ENCODE measurements at places on chromosomes 3 and 15.
A peak's percentile ranks its signal among the peaks of the same experiment; 100 is the strongest.

- no peak for DNase-seq
Measured at GRCh38 chr3:70832089-70832833, 519.8 kb upstream of the MDFIC2 start.

DNA sequence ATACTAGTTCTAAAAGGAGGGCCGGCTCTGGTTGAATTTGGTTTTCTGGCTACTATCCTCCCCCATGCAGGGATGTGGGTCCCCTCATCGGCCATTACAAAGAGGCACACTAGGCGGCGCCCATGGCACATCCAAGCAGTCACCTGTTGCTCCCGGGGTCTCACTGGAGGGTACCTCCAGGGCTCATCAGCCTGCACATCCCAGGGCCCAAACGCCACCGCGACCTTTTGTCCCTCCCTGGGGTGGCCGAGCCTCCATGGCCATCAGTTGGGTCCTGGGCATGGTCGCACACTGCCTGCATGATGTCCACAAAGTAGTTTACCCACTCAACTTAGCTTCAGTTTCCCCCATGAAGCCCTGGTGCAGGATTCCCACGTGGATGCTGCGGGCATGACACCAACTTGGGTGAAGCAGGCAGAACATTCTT, 28.3 kb downstream of the IDH3A start:
- peak; percentile 52 for DNase-seq

GRCh38 chr3:128394033-128394432, 72.7 kb downstream of the DNAJB8 start:
- DNase-seq: no peak

DNA sequence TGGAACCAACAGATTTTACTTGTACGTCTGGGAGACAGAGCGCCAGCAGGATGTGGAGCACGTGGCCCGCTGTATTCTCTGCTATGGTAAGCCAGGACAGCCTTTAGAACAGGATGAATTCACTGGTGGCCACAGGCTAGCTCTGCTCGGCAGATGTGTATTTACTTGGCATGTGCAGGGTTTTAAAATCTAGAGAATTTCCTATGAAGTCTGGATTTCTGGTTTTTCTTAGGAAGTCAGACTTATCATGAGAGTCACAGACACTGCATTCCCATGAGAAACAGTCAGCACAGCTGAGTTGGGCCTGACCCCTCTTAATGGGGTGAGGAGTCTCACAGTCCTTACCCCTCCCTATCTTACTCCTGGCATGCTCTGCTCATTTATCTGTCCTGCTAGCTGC, 84.6 kb upstream of the COL6A5 start:
- DNase-seq: no peak

DNA sequence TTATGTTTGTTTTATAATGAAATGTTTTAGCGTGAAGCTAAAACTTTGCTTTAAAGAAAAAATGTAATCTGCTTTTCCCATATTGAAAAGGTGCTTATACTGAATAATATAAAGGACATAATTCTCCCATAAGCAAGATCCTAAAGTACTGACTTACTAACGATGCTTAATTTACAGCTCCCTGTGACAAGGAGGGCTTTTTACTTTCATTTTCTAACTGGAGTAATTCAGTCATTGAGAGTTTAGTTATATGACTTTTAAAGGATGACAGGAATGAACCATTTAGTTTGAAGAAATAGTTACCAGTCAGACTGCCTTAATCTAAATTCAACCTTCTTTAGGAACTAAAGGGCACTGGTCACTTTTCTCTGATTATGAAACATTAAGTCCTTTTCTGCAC, 19.3 kb upstream of the ZPLD1 start:
- DNase-seq: no peak

DNA sequence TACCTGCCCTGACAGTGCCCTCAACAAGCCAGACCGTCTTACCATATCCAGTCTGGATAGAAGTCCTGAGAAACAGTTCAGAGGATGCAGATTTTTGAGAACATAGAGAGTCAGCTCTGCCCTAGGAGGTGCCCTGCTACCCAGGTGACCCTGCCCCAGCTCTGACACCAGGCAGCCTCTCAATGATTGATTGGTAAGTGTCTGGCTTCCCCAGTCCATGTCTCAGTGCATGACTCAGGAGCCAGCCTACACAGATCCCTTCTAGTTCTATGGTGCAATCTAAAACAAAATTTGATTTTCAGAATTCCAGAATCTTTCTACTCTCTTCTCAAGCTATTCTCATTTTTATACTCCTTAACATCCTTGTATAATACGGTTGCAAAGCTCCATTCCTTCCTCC, 292.1 kb downstream of the VPS13C start:
- DNase-seq: no peak

DNA sequence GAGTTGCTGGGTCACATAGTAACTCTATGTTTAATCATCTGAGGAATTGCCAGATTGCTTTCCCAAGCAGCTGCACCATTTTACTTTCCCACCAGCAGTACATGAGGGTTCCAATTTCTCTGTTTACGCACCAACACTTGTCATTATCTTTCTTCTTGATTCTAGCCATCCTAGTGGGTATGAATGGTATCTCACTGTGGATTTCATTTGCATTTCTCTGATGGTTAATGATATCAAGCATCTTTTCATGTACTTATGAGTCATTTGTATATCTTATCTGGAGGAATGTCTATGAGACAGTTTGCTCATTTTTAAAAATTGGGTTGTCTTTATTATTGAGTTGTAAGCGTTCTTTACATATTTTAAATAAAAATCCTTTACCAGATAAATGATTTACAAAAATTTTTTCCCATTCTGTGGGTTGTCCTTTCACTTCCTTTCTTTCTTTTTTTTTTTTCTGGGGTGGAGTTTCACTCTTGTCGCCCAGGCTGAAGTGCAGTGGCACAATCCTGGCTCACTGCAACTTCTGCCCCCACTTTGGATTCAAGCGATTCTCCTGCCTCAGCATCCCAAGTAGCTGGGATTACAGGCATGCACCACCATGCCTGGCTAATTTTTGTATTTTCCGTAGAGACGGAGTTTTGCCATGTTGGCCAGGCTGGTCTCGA, 8.9 kb upstream of the SGO1 start:
- DNase-seq: no peak

DNA sequence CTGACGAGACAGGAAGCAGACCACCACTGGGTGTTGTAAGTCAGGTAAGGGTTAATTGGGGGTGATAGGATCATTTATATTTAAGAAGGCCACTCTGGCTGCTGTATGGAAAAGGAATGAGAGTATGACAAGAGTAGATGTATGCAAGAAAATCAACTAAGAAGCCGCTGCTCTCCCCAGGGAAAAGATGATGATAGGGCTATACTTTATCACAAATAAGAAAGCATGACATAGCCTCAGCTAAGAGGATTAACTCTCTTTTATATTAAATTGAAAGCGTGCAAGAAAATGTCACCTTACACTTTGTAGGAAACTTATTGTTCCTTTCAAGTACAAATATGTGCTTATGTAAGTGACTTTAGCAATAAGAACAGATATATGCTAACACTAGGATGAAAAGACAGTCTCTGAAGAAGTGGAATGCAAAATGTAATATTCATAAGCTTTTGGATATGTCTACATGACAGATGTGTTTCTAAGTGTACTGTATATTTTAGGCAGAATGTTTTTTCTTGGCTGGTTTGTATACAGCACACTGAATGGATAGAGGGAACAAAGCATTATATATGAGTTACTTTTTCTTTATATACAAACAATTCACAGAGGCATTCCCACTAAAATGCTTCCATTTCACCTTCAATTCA, 8.7 kb upstream of the NDUFB4 start:
- DNase-seq: no peak

DNA sequence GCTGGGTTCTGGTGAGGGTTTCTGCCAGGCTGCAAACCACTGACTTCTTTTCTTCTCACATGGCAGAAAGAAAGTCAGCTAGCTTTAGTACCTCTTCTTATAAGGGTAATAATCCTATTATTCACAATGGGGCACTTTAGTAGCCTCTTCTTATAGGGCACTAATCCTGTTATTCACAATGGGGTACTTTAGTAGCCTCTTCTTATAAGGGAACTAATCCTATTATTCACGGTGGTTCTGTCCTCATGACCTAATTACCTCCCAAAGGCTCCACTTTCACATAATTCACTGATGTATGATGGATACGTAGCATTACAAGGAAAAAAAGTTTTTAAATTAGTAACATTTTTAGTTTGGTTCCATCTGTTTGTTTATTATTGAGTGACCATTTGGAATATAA, 671.3 kb downstream of the NSUN3 start:
- no peak for DNase-seq

- DNase-seq: no peak
Measured at GRCh38 chr3:161977063-161977462, 480.5 kb downstream of the OTOL1 start.

Measured in activated CD4-positive, alpha-beta T cell treated with anti-CD3 and anti-CD28 coated beads, Interleukin-10, Interleukin-2, amounts not matched to agents 100 ng/mL and 50 ng/mL, durations not matched to agents 16 hours and 8 hours (primary cell).